Hepatocyte (in vitro differentiated cells): ENCODE measurements at places on chromosomes 5 and 9.

GRCh38 chr9:131658377-131659129, 81.3 kb downstream of the RAPGEF1 start:
- DNase-seq: peak; percentile 57

- no peak for DNase-seq
Measured at GRCh38 chr5:158886957-158887356, 212.8 kb downstream of the EBF1 start.

DNA sequence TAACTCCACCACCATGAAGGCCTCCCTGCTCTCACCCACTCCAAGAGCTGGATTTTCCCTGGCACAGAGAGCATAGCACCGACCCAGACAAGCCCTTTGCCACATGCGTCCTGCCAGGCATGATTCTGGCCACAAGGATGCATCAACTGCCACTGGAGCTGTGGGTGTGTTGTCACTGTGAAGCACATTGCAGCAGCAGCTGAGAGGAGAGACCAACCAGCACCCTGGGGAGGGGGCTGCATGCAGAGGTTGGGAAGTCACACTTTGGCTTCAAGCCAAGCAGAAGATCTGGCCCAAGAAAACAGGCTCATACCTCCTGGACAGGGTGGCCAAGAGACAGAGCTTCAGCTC, 22.6 kb upstream of the PTGES start:
- DNase-seq: no peak

DNA sequence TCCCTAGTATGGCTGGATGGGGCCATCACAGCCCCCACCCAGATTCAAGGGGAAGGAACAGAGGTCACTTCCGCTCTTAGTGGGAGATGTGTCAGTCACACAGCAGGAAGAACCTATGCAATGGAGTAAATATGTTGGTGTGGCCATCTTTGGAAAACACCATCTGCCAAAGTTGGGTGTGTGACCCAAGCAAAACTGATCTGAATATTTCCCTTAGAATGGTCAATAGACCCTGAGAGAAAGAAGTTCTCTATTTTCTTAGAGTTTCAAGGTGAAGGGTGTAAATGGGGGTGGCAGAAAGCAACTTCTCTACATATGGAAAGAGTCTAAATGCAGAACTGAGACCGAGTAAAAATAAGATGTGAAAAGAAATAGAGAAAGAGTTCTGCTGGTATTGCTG, 212.7 kb downstream of the ESM1 start:
- no peak for DNase-seq

GRCh38 chr5:139575751-139576150, 14.6 kb downstream of the UBE2D2 start:
- no peak for DNase-seq

DNA sequence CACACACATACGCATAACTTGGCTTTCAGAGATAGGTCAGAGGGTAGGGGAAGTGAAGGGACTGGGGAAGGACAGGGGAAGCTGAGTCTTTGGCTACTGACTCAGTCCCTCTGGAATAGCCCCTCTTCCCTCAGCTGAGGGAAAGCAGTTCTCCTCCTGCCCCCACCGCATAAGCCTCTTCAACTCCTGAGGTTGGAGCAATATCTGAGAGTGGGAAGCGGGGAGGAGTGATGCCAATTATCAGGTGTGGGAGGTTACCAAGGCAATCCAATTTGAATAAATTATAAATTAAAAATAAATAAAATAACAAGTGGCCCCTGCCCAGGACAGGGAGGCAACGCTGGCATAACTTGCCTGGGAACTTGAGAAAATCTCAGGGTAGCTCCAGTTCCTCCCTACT, 1.7 kb upstream of the STOML2 start:
- no peak for DNase-seq

DNA sequence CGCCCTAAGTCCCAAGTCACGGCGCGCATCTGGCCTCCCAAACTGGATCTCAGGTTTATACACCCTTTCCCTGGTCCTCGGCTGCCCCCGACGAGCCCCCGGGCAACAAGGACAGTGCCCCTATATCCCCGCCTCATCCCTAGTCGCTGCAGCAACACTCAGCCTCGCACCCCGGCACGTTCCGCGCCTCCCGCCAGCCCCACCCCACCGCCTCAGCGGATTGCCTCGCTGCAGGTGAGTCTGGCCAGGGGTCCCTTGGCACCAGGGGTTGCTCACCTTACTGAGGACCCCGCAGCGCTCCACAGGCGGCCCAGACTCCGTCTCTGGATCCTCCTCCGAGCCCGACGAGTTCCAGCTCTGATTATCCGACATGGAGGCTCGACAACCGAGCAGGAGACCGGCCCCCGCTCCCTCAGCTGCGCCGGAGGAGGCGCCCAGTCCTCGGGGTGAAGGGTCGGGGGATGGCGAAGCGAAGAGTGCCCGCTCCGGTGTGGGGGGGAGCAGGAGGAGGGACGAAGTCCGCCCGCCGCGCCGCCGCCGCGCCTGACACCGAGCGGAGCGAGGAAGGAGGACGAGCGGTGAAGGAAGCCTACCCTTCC, 494 bp downstream of the CERT1 start:
- peak; percentile 86 for DNase-seq

GRCh38 chr9:130294664-130295063, 29.1 kb downstream of the HMCN2 start:
- no peak for DNase-seq

DNA sequence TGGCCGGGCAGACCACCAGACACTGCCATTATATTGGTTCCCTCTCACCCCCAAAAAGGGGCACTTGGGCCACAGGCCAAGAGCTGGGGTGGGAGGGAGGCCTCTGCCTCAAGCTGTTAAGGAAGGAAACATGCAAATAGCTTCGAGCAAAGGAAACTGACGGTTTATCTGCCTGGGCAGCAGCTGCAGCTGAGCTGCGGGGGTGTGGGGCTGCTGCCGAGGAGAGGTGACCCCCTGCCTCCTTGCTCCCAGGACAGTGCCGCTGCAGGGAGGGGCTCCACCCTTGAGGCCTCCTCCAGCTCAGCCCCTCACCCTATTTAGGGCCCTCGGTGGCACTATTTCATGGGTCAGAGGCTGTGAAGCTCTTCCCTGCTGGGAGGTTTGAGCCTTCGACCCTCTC, 789 bp downstream of the DOK3 start:
- no peak for DNase-seq

- no peak for DNase-seq
Measured at GRCh38 chr5:68873198-68873597, 220.6 kb upstream of the SLC30A5 start.

DNA sequence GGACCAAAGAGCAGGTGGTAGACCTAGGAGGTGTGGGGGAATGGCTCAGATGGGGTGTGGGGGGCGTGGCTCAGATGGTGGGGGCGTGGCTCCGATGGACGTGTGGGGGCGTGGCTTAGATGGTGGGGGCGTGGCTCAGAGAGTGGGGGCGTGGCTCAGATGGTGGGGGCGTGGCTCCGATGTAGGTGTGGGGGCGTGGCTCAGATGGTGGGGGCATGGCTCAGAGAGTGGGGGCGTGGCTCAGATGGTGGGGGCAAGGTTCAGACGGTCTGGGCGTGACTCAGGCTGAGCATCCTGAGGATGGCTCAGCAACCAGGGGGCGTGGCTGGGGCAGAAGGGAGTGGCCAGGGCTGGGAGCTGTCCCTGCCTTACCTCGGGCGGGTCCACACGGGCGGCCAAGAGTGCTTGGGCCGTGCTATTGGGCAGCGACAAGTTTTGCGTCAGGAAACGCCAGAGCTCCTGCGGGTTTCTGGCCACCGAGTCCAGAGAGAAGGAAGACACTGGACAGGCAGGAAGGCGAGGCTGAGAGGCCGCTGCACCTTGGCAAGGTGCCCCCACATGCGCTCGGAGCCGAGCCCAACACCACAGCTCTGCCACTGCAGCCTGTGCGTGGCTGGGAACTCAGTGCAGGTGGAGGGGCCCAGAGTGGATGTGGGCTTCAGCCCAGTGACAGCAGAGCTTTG, 5.9 kb downstream of the ABCA2 start:
- peak; percentile 88 for DNase-seq

GRCh38 chr9:21764846-21765245, 37.6 kb upstream of the MTAP start:
- DNase-seq: no peak

DNA sequence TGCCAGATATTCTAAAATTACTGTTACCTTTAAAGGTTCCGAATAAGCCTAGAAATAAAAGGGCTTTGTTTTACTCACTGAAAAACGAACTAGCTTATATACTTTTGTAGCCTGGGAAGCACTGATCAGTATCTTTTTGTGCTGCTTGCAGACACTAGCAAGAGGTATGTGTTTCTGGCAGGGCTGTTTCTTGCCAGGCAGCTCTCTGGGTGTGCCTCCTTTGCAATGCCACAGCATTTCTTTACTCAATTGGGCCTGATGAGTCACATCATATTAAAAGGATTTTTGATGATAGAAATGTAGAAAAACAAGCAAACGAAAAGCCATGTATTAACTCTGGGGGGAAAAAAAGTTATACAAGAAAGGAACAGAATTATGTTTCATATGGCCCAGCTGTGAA, 35.6 kb downstream of the CD180 start:
- DNase-seq: no peak

DNA sequence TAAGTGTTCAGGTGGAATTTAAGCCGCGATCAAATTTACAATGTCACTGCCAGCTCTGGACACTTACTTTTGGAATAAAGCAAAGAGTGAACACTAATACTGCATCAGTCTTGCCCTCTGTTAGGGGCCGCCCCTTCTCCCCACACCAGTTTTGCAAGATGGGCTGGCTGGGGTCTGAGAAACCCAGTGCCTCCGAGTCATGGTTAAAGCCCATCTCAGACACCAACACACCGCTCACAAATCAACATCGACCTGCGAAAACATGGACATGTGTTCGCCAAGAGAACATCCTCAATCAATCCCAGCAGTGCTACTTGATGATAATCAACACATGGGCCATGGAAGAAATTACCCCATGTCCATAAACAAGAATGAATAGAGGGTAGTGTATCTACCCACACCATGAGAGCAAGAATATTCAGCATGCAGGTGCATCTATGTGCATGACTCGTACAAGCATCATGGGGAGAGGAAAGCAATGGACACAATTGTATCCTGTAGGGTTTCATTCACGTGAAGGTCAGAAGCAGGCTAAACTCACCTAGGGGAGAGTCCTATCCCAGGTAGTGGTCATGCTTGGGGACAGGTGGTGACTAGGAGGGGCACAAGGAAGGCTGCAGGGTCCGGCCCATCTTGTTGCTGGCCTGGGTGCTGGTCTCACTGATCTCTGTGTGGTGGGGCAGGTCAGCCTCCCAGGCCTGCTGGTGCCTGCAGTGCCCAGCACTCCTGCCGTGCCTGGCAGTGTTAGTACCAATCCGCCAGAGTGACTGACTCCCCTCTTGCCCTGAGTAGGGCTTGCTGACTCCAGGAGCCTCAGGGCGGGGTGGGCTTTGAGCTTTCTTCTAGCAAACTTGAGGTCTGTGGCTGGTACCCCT, 5.0 kb downstream of the S1PR3 start:
- no peak for DNase-seq

DNA sequence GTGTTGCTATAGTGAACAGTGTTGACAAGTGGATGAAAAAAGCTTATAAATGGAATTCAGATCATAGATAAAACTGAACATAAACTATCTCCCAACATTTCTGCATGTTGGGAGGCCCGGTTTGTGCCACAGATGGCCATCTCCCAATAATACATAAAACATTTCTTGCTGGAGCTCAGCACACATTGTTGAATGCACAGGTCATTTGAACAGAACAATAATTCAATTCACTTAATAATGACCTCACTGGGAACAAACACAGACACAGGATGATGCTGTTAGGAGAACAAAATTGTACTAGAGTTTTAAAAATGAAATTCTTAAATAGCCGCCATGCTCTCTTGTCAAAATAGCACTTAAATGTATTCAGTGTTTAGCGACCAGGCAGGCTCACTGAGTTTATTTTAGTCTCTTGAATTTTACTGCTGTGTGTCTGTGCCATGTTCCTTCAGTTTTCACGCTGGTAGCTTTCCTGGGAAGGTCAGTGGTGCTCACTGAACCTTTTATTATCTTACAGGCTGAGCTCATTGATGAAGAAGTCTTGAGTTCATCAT, 85.0 kb upstream of the SSBP2 start:
- no peak for DNase-seq

DNA sequence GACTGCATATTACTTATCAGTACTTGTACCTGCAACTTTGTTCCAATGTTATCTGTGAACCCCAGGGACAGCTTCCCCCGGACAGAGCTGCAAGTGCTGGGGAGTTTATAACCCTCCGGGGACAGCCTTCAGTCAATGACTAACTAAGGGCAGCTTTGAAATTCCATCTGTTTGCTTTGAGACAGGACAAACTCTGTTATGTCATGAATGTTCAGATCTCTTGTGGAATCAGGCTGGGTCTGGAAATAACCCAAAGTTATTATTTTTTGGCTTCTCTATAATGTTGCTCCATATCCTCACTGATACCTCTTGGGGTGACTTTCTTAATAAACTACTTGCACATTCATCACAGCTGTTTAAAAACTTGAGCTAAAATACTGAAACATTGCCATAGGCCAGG, 617.5 kb upstream of the TLE4 start:
- DNase-seq: peak; percentile 48

- DNase-seq: no peak
Measured at GRCh38 chr9:38164659-38165221, 95.7 kb upstream of the SHB start.

GRCh38 chr5:73121119-73121463, 716 bp downstream of the TMEM171 start:
- no peak for DNase-seq

- DNase-seq: peak; percentile 29
Measured at GRCh38 chr5:53262348-53262970, 152.9 kb upstream of the MOCS2 start.

DNA sequence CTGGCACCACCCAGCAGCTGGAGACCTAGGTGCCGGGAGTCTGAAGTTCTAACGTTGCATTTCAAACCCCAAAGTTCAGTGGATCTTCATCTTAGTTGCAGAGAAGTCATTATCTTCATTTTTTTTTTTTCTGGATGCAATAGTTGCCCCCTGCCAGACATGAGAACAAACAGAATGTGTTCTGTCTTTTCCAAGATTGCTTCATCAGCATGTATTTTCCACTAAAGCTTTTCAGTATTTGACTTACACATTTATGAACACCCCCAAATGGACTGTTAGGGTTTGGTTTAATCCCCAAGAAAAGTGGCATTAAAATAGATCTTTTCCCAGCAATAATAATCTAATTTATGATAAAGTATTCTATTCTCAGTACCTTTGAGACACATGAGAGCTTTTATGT, 135.2 kb upstream of the OSMR start:
- DNase-seq: no peak

DNA sequence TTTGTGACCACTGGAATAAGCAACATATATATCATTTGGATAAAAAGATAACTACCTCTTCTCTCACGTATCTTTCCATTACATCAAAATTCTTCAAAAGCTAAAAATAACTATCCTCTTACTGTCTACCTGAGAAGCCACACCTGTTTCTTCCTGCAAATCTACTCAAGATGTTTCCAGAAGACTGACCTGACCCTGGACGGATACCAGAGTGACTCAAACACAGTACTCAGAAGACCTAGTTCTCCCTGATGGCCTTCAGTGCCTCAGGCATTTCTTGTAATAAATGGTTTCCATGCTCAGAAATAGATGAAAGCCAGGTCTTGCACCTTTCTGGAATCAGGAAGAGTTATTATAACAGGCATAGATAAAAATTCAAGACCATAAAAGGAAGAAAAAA, 245.9 kb upstream of the PIK3R1 start:
- DNase-seq: peak; percentile 19

DNA sequence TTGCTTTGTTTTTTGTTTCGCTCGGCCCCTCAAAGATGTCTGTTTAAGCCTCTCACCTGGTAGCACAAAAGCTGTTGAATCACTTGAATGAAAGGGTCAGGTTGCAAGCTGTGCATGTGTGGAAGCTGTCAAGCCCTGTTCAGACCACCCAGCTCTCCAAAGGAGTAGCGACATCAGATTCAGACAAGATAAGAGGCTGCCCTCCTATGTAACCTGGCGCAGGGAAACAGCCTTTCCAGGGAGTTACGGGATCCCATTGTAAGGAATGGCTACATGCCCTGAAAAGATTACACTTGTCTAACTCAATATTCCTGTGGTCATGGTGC, 2.9 kb downstream of the FREM1 start:
- no peak for DNase-seq
